ENCODE measurements at places on chromosomes 16 and 17.

DNA sequence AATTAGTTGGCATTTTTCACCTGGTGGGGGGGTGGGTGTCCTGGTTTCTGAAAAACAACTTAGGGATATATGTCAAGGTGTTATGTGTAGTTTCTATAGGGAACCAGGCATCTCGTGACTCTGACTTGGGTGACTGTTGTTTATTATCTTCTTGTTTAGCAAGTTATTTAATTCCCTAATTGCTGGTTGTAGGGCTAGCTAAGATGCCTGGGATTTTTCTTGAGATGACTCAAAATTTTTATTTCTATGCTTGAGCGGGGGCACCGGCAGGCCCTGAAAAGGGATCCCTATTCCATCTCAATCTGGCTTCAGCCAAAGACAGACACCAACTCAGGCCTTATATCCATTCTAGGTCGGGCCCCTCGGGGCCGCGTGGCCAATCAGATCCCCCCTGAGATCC is 3.2 kb downstream of the DPH1 start:
- no peak for DNase-seq

DNA sequence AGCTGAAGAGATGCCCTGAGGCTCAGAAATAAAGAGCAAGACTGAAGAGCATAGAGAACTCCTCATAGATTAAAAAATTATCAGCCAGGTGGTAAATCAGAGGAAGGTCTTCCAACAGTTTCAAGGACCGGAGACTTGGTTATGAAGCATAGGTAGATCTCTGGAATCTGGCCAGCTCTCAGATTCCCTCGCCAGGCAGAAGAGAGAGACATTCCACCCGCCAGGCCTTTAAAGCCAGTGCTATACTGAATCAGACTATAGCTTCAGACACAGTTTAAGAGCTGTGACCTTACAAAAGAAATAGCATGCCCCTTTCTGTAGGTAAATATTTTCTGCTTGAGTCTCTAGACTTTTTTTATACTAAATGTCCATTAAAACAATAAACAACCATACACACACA is 70.3 kb downstream of the NFATC3 start:
- no peak for DNase-seq

DNA sequence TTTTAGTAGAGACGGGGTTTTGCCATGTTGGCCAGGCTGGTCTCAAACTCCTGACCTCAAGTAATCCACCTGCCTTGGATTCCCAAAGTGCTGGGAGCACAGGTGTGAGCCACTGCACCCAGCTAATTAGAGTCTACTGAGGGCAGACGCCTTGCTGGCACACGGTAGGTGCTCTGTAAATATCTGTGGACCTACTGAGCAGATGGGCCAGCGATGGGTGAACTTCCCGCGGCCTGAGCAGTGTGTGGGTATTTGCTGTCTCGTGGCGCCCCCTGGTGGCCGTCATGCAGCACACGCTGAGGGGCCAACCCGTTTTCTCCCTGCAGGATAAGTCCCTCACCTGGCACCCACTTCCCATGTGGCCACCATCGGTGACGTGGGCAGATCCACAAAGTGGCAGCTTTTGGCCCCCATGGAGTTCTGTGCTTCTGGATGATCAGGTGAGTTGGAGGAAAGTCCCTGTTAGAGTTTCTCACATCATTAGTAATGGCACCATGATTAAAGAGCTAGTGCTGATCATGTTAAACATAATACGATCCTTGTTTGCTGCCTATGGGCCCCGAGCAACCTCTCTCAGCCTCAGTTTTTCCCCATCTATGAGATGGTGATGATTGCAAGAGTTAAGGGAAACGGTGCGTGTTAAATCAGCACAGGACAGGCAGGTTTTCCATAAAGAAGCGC is 40.7 kb downstream of the ZDHHC7 start:
- DNase-seq = peak; percentile 62

GRCh38 chr17:57880086-57880456 is 30.2 kb upstream of the MRPS23 start:
- no peak for DNase-seq

DNA sequence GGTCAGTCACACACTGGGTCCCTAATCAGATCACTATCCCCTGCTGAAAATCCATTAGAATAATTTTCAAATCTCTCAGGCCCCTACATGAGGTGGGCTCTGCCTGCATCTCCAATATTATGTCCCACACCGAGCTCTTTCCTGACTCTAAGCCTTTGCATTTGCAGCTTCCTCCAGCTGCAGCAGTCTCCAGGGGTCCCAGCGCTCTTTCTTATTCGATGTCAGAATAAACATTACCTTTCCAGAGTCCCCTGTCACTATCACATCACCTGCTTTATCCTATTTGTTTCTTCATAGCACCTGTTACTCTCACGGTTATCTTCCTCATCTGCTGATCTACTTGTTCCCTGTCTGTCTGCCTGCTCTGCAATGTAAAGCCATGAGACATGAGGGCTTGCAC is 57.3 kb upstream of the MON1B start:
- no peak for DNase-seq

GRCh38 chr16:67663151-67663876 is 2.6 kb downstream of the PARD6A start:
- DNase-seq = no peak

DNA sequence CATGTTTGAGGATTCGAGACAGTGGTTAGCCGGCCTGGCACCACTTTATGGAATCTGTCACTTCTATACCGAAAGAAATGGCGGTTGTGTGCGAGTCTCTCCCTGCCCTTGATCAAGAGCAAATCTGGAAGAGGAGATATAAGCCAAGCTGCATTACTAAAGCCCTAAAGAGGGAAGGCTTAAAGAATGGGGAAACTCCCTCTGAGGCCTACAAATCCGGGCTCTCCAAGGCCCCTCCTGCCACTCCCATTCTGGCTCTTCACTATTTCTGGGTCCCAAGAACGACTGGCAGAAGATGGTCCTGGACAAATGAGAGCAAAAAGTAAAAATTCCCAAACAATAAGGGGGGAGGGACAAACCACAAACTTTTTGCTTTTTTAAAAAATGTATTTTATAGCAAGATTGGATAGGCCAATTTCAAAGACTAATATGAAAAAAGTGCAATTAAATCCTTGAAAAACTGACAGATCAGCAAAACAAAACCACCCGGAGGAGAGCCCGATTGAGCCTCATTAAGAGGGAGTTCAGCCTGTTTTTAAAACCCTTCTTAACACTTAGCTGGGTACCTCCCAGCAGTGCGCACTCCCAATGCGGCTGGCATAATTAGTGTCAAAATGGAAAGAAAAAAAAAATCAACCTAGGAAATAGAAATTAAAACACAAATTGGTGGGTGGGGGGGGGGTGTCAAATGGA is 193.5 kb downstream of the ZFHX3 start:
- DNase-seq = no peak

DNA sequence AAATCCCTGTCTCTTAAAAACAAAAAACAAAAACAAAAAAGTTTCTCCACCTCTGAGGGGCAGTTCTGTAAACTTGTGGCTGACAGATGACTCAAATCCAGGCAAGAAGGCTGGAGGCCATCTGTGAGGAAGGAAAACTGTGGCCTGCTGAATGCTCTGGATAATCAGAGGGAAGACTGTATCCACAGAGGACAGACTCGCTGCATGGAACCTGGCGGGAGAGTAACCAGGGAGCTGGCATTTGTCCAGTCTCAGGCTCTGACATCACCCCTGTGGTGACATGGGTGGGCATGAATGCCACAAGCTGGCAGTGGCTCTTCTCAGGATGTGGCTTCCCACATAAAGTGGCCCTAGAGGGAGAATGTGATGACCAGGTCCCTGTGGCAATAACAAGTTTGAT is 2.8 kb upstream of the KSR1 start:
- DNase-seq = no peak

DNA sequence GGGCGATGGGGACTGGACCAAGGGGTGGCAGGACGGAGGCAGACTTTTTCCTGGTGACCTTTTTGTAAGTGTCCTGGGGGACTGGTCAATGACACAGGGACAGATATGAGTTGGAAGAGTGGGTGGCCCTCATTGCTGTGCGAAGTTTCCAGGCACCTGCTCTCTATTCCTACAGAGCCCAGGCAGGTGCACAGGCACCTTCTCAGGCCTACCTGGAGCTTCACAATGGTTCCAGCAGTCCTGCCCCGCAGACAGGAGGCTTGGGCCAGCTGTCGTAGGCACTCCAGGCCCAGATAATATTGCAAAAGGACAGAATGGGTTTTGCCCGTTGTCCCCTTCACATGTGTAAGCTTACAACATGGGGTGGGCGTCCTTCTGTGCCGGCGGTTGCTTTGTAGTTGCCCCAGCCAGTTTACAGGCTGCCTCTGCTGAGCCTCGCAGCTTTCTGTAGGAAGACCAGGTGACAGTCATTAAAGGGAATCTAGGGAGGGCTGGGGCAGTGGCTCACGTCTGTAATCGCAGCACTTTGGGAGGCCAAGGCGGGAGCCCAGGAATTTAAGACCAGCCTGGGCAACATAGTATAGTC is 84.3 kb downstream of the ARHGAP23 start:
- no peak for DNase-seq

GRCh38 chr17:1260086-1260769 is 10.0 kb upstream of the BHLHA9 start:
- DNase-seq = no peak

- no peak for DNase-seq
Observed at GRCh38 chr17:80611816-80612215, 67.2 kb downstream of the RPTOR start.

Data from stimulated activated CD4-positive, alpha-beta T cell treated with anti-CD3 and anti-CD28 coated beads, TNF-alpha, amount 100 ng/mL, for 4 hours (primary cell).